ELF-1 (cell line): ENCODE measurements at places on chromosomes 16 and 17.

GRCh38 chr17:78409191-78409928, 30.9 kb downstream of the PGS1 start:
- no peak for DNase-seq

- DNase-seq = no peak
Measured at GRCh38 chr17:40139566-40140058, 725 bp upstream of the CASC3 start.

DNA sequence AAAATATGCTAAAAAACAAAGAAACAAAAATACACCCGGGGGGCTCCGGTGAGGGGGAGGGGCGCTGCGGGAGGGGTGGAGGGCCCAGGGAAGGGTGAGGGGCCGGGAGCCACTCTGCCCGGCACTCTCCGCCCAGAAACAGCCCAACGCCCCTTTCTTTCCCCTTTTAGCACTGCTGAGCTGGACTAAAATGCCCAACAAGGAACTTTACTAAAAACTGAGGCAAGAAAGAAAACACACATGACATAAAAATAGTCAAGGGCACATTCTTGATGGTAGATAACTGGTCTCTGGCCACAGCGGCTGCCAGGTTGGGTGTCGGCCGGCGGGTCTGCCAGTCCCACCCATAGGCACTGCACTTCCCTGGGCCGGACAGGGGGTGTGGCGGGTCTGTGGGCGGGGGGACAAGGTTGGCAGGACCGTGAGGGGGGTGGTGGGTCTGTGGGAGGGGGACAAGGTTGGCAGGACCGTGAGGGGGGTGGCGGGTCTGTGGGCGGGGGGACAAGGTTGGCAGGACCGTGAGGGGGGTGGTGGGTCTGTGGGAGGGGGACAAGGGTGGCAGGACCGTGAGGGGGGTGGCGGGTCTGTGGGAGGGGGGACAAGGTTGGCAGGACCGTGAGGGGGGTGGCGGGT, 20.9 kb downstream of the METRNL start:
- no peak for DNase-seq

- peak; percentile 7 for DNase-seq
Measured at GRCh38 chr17:76204277-76204676, 36.0 kb downstream of the RNF157 start.

- no peak for DNase-seq
Measured at GRCh38 chr16:79348521-79349306, 251.8 kb downstream of the MAF start.

DNA sequence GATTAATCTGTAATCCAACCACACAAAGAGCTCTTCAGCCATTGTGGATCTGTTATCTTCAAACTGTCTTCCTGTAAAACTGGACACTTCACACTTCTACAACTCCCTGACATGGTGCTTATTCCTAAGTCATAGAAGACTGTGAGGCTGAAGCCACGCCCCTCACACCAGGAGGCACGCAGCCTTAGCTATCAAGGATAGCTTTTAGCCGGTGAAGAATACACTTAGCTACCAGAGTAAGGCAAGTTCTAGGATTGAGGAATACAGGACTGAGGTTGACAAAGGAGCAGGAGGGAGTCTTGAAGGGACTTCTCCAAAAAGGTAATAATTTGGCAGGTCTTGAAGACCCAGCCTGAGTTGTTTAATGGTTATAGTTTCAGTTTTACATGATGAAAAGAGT, 79.8 kb upstream of the GAS7 start:
- no peak for DNase-seq

DNA sequence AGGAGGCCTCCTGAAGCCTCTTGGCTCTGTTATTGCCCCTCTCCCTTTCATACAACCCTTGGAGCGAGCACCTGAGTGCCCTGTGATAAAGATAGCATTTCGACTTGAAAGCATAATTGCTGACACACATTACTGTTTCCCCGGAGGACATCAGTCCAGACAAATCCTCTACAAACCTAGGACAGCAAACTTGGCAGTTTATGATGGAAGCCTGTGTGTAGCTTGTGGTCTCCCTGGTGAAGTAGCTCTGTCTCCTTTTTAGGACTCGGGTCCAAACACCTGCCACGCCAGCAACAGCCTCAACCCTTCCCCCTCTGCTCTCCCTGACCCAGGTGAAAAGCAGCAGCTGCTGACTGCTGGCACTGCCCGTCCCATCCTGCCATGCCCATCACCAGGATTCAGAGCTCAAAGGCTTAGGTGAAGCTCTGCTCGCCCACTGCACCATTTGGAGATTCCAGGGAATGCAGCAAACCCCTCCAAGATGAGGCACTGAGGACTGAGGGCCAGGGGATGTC, 55.9 kb downstream of the IRX6 start:
- no peak for DNase-seq

DNA sequence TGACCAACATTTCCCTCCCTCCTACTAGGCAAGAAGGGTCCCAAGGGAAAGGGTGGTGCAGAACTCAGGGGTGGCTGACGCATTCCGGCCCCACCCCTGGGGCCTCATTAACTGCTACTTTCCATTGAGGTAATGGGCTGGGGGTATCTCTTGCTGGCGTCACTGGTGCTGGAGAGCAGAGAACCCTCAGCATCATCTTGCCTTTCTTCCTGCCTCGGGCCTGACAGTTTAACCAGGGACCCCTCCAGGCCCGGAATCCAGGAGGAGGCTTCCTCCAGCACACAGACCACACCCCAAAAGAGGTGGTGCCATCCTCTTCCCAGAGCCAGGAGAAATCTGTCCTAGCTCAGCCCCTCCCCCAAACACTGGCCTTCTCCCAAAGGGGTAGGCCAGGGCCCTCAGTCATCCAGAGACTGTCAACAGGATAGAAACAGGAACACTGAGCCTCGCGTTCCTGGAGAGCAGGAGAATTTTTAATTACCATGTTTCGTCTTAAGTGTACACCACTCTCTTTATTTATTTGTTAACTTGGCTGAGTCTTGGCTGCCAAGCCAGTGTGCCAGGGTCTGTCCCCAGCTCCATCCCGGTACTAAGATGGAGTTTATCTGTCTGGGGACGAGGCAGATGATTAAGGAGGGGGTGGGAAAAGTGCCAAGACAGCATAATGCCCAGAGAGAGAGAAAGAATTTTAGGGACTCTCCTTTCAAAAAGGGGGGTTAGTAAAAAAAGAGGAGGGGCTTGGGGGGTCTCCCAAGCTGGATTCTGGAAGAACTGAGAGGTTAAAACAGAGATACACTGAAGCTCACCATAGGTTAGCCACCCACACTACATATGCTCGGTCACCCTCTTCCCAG, 5.1 kb downstream of the ETV4 start:
- DNase-seq = peak; percentile 76

DNA sequence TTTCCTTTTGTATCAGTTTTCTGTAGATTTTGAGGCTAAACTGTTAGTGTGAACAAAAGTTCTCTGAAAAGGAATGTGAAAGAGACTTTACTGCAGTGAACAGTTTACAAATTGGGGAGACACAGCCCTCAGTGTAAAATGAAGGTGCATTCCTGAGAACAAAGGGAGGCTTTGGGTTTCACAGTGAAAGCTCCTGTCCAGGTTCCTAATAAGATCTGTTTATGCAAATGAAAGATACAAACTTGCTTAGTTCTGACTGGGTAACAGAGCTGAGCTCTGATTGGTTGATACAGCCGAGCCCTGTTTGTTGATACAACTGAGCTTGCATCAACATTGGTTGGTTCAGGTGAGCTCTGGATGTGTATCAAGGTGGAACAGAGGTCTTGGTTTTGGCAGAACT, 8.3 kb upstream of the CDRT15 start:
- peak; percentile 19 for DNase-seq

GRCh38 chr16:51818342-51818944, 667.4 kb upstream of the SALL1 start:
- DNase-seq = peak; percentile 68

- DNase-seq = no peak
Measured at GRCh38 chr17:73278049-73278464, 16.4 kb upstream of the CPSF4L start.

DNA sequence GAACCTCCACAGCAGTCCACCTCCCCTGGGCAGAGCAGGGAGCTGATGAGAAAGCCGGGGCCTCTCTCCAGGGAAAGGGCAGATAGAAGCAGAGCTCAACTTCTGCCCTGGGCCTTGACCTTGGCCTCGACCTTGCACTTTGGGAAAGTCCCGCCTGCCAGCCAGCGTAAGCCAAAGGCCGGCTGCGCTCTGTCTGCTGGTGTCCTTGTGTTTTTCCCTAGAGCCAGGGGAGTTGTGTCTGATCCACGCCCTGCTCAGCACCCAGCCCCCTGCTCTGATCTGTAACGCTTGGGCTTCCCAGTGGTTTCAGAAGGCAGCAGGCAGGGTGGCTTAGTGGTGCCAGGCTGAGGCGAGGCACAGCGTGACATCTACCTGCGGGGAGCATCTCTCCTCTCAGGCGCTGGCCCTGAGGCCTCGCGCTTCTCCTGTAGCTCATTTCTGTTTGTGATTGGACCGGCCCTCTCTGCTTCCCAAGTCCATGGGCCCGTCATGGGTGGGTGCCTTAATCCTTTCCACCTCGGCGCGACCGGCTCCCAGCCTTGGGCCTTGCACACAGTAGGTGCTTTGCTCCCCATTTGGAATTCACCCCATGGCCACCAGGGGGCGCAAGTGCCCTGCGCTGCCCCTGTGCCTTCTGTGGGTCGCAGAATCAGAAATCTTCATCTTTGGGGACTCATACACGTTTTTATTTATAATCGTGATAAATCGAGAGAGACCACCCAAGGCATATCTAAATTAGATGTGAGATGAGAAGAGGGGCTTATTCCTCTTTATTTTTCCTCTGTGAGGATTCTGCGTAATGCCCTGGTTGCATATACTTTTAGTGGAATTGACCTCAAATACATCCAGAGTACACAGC, 24.2 kb downstream of the SGSH start:
- DNase-seq = peak; percentile 69

DNA sequence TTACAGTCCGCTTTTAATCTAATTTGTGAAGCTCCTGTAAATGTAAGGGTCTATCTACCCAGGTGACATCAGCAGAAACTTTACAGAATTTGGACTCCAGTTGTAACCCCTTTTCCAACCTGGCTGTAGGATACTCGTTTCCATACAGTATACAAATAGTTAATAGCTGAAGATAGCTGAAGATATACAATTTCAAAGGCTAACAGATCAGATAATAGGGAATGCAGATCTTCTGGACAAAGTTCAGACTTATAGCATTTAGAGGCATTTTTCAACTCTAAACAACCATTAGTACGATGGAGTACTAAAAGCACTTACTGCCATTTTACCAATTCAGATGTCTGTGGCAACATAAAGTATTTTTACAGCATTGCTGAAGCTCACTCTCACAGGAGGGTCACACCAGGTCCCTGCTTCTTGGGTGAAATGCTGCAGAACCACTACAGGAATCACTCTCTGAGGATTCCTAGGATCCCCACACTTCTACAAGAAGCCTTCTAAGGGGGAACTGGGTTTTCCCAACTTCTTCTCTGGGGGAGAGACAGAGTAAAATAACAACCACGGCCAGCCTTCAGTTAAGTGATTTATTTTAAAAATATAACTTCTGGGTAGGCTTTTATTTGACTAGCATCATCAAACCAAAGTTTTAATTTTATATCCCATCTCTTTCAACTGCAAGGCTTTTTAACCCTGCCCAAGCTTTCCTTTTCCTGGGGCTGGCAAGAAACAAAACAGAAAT, 2.9 kb downstream of the VEZF1 start:
- DNase-seq = no peak

- peak; percentile 95 for DNase-seq
Measured at GRCh38 chr17:82153745-82154375, 55.8 kb upstream of the FASN start.

DNA sequence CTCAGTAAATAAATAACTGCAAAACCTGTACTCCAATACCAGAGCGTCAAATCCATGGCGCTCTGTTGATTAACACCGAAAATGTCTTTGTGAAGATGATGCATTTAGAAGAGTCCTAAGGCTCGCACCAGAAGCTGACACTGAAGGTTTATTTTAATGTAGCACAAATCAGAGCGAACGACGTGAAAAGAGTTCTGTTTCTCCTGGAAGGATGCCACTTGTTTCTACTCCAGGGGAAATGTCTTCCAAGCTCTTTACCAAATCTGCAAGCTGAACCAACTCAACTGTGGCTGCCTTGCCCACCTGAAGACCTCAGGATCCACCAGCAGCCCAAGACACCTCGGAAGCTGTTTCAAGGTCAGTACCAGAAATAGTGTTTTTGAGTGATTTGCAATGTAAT, 194.4 kb upstream of the MAF start:
- no peak for DNase-seq

- no peak for DNase-seq
Measured at GRCh38 chr17:1286379-1287106, 7.1 kb downstream of the TRARG1 start.

DNA sequence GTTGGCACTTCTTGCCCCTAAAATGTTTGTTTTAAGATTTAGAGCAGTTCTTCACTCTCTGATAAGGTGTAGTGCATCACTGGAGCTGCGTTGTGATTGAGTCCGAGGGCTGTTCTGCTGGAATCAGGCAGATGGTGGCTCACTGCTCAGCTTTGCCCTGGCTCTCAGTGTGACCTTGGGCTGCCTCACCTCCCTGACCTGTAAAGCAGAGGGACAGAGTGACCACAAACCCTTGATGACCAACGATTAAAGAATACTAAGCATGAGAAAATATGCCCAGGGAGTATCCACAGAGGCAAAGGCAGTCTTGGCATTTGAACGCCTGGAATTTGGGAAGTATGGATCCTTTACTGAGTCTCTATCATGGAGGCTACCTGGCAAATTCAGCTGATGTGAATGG, 18.1 kb downstream of the CMIP start:
- DNase-seq = no peak

GRCh38 chr17:54906683-54907082, 6.0 kb downstream of the TOM1L1 start:
- no peak for DNase-seq

GRCh38 chr17:44792276-44792675, 33.5 kb downstream of the ADAM11 start:
- DNase-seq = no peak

GRCh38 chr16:68366062-68366461, 55.2 kb downstream of the PRMT7 start:
- no peak for DNase-seq

- DNase-seq = peak; percentile 68
Measured at GRCh38 chr17:46262271-46262670, 32.7 kb upstream of the LRRC37A start.
